ENCODE measurements at places on chromosomes 3 and 15.
A peak's percentile ranks its signal among the peaks of the same experiment; 100 is the strongest.

DNA sequence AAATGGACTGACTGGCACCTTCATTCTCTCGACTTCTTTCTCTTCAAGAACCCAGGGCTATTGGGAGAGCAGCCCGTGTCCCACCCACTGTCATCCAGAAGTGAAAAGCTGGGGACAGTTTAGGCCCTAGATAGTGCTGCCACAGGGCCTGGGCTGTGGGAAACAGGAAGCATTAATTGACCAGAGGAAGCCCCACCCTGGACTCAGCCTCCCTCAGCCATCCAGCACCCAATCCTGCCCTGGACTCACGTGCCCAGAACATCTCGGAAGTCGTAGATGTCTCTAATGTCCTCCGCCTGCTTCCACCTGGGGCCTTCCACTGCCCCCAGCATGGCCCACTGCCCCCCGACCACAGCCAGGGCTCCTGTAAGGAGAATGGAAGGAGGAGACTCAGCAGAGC, 2.3 kb downstream of the CAMK1 start:
- no peak for DNase-seq

DNA sequence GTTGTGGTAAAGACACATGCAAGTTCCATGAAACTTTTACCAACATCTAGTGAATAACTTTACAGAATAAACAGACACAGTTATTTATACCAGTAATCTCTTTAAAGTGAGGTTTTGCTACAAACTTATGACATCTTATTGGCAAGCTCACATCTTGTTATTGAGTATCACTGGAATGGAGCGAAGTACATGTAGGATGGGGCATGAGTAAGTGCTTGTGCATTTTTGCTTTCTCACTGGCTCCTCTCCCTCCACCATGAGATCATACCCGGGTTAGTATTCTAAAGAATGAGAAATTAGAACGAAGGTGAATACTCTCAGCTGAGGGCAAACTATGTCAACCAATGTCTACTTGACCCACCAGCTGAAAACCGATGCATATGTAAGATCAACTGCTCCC, 193.3 kb upstream of the ZNF717 start:
- no peak for DNase-seq

- DNase-seq = no peak
Observed at GRCh38 chr3:73683706-73684105, 59.0 kb upstream of the PDZRN3 start.

GRCh38 chr3:151576511-151577137, 115.8 kb upstream of the IGSF10 start:
- no peak for DNase-seq

DNA sequence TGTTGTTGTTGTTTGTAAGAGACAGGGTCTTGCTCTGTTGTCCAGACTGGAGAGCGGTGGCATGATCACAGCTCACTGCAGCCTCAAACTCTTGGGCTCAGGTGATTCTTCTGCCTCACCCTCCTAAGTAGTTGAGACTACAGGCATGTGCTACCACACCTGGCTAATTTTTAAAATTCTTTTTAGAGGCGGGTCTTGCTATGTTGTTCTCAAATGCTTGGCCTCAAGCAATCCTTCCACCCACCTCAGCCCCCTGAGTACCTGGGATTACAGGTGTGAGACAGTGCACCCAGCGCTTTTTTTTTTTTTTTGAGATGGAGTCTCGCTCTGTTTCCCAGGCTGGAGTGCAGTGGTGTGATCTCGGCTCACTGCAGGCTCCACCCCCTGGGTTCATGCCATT, 46.7 kb downstream of the TMOD3 start:
- DNase-seq = no peak

DNA sequence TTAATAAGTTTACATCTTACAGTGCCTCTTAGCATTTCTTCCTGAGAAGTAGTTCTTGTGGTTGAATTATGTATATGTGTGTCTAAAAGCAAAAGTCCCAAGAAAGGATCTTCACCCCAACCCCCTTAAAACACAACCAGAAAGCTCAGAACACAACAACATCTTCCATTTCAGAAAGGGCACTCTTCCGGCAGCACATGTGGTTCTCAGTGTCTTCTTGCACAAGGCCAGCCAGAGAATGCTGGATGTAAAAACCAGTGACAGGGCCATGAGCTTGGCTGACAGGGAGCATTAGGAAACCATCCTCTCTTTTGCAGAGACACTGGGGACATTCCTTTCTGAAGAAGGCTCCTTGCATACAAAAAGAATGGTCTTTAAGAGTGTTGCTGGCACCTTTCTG, 45.0 kb downstream of the EEFSEC start:
- DNase-seq = no peak

- no peak for DNase-seq
Observed at GRCh38 chr15:37046876-37047614, 53.3 kb downstream of the MEIS2 start.

DNA sequence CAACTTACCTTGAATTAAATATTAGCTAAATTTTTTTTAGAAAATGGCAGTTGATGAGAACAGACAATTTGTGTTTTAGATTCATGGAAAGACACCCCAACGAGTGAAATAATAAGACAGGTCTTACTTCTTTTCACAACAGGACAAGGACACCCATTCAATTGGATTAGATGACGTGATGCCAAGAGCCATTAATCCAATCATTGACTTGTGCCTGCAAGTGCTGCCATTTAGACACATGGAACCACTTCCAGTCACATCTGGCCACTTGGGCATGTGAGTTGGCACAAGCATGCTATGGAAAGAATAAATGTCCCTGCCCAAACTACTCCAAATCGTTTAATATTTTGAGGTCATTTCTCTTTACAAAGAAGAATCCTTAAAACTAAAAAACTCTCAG, 1308.8 kb downstream of the ROBO2 start:
- no peak for DNase-seq

- no peak for DNase-seq
Observed at GRCh38 chr15:73366766-73367623, 1.8 kb downstream of the HCN4 start.

DNA sequence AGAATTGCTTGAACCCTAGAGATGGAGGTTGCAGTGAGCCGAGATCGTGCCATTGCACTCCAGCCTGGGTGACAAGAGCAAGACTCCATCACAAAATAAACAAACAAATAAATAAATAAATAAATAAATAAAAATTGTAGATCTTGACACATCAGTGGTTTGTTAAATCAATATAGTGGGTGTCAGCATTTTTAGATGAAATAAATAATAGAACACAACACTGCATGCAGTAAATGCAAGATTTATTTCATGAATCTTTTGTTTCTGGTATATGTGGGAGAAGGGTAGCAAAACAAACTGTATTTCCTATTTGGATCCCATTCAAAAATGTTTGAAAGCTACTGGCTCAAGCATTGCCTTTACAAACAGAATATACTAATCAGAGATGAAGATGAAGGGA, 35.6 kb upstream of the CHRM5 start:
- DNase-seq = no peak

DNA sequence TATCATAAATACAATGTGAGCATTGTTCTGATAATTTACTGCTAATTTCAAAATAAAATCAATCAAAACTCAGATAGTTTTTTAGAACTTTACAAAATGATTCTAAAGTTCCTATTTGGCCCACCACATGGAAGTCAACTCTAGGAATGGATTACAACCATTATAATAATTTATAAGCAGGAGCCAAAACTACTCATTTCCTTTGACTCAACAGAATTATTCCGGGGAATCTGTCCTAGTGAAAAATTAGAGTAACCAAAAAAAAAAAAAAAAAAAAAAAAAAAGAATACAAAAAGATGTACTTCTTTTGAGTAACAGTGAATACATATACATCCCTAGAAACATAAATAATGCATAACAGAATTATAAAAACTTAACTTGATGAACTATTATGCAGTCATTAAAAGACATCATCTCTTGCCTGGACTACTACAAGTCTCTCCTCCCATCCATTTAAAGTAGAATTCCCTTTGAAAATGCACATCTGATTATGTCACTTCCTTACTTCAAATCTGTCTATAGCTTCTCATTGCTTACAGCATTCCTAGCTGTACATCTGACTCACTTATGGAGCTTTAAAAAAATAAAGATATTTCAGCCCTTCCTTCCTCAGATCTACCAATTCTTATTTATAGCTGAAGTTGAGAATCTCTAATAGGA, 43.4 kb downstream of the HDGFL3 start:
- no peak for DNase-seq

GRCh38 chr3:147702509-147702908, 293.3 kb downstream of the ZIC1 start:
- no peak for DNase-seq

DNA sequence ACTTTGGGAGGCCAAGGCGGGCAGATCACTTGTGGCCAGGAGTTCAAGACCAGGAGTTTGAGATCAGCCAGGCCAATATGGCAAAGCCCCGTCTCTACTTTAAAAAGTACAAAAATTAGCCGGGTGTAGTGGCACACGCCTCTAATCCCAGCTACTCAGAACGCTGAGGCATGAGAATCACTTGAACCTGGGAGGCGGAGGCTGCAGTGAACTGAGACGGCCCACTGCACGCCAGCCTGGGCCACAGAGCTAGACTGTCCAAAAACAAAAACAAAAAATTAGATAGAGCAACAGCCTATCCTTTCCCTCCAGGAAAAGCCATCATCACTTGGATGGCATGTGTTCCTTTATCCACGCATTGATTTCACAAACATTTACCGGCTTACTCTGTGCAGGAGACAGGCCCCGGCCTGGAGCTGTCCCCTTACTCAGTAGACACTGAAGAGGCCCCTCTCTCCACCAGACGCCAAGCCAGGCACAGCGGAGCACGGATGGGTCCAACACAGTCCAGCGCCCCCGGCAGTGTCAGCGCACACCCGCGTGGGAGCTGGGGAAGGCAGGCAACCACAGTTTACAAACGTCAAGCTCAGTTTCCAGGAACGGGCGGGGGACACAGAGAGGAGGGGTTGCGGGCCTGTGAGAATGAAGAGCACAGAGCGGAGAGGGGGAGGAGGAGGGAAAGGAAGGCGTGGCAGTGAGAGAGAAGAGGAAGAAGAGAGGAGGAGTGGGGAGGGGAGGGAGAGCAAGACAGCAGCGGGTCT, 3.1 kb downstream of the GP5 start:
- DNase-seq = no peak

DNA sequence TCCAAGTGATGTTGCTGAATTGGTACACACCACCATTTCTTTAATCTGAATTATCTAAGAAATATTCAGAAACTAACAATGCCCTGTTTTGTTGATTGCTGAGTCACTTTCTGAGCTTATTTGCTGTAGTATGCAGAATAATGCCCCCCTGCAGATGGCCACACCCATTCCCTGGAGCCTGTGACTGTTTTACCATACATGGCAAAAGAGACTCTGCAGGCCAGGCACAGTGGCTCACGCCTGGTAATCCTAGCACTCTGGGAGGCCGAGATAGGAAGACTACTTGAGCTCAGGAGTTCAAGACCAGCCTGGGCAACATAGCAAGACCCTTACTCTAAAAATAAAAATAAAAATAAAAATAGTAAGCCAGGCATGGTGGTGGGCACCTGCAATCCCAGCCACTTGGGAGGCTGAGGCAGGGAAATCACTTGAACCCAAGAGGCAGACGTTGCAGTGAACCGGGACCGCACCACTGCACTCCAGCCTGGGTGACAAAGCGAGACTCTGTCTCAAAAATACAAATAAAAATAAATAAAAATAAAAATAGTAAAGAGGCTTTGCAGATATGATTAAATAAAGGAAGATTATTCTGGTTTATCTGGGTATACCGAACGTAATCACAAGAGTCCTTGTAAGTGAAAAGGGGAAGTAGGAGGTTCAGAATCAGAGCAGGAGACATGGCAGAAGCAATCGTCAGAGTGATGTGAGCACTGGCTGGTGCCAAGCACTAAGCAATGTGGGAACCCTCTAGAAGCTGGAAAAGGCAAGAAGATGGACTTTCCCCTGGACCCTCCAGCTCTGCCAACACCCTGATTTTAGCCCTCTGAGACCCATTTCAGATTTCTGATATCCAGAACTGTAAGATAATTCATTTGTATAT, 19.0 kb downstream of the PCYT1A start:
- peak; percentile 86 for DNase-seq

DNA sequence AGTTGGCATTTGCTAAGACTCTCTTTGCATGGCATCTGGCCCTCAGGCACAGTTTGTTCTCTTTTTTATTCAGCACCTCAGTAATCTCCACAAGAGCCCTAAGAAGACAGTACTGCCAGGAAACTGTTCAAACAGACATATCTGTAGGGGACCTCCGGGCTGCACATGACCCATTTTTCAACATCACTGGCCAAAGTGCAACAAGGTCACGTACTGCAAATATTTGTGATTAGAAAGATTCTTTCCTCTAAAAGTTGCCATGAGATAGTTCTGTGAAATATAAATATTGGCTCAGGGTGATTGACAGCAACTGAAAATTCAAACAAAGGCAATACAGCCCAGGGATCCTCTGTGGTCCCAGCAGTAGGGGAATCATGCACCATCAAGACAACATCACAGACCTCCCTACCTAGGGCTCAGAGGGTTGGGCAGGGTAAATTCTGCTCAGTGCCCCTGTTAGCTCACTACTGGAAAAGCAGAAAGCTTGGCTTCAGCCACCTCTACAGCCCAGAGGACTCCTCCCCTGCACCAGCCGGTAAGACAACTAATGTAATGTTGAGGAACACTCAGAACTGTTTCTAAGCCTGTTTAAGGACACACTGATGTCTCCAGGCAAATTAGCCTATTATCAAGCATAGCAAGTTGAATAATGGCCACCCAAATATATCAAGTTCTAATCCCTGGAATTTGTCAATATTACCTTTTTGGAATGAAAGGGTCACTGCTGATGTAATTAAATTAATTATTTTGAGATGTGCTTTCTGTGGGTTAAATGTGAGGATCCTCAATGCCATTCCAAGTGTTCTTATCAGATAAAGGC, 117.4 kb upstream of the LPP start:
- no peak for DNase-seq

All from COLO829 (cell line).